ENCODE measurements at places on chromosomes 3 and 15. TPM values are rescaled to one million over a fixed set of nuclear protein-coding genes. Genes with fewer than 3 reads are reported as not detected.
A peak's percentile ranks its signal among the peaks of the same experiment; 100 is the strongest.

- H3K4me1 ChIP-seq = peaks cover 4% of the 10 kb centered on the region
- peak overlapping the region; percentile 51 for H3K4me3 ChIP-seq
- peak overlapping the region; percentile 76 for H3K27ac ChIP-seq
- no peaks in the 10 kb centered on the region for H3K27me3 ChIP-seq
- no peaks in the 10 kb centered on the region for H3K36me3 ChIP-seq
Observed at GRCh38 chr3:129315998-129316247, 37.3 kb downstream of the HMCES start.

GRCh38 chr15:74194572-74195559, 7.7 kb downstream of the STRA6 start:
- no peaks in the 10 kb centered on the region for H3K27me3 ChIP-seq
- no peak for DNase-seq
- no peak overlapping the region for H3K27ac ChIP-seq
- no peak overlapping the region for H3K4me3 ChIP-seq
- H3K36me3 ChIP-seq = no peaks in the 10 kb centered on the region
- H3K4me1 ChIP-seq = no peaks in the 10 kb centered on the region

GRCh38 chr3:166243511-166243910, 406.3 kb upstream of the BCHE start:
- no peaks in the 10 kb centered on the region for H3K36me3 ChIP-seq
- H3K27ac ChIP-seq = no peak overlapping the region
- H3K4me1 ChIP-seq = no peaks in the 10 kb centered on the region
- DNase-seq = no peak
- H3K4me3 ChIP-seq = no peak overlapping the region

DNA sequence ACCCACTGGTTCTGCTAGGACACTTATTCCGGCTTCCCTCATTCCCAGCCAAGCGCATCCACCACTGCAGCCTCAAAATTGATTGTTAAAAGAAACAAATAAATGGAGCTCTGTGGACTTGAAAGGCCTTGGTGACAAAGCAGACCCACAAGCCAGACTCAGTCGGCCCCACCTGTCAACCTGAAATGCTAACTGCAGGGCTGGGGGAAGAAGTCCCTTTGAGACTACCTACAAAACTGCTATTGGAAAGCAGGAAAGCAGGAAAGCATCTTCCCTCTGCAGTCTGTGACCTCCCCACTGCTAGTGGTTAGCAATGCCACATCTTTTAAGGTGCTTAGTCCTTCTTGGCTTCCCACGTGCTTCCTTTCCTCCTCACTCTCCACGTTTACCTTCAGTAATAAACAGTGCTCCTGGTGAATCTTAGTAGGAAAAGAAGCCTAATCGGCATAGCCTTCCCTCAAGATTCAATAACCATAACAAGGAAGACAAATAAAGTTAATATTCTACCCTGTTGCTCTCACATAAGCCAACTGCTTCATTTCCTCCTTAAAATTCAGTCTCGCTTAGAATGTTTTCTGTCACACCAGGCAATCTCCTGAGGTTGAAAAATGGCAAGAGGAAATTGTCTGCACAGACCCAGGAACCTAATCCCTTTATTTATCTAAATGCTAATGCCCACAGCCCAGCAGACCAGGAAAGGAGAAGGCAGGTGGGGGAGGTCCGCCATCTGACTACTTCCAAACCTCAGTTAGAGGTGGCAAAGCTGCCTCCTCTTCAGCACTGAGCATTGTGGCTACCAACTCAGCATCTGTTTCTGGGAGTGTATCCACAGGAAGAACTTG, 296.2 kb downstream of the NEK10 start:
- no peak for DNase-seq
- H3K27me3 ChIP-seq = no peaks in the 10 kb centered on the region
- no peak overlapping the region for H3K27ac ChIP-seq
- no peaks in the 10 kb centered on the region for H3K4me1 ChIP-seq
- no peak overlapping the region for H3K4me3 ChIP-seq
- H3K36me3 ChIP-seq = no peaks in the 10 kb centered on the region

DNA sequence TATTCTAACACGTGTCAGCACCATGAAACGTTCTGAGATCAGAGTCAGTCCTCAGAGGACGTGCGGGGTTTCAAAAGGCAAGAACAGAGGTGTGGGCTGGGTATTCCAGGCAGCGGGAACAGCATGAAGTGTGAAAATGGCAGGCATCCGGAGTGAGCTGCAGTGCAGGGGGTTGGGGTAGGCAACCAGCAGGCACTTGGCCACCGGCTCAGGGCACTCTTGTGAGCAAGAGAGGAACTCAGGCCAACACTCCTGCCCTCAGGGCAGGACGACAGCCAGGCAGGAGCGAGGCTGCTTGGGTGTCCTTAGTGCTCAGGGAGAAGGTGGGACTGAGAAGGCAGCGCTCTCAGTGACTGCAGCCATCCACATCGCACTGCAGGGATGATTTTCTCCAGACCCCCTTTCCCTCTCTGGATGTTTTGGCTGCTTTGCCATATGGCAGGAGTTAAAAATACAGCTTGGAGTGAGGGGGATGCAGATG, 151.1 kb downstream of the NUP210 start:
- H3K27me3 ChIP-seq = no peaks in the 10 kb centered on the region
- no peaks in the 10 kb centered on the region for H3K36me3 ChIP-seq
- no peak overlapping the region for H3K4me3 ChIP-seq
- H3K4me1 ChIP-seq = no peaks in the 10 kb centered on the region
- no peak for DNase-seq
- H3K27ac ChIP-seq = no peak overlapping the region

- no peak overlapping the region for H3K4me3 ChIP-seq
- H3K4me1 ChIP-seq = no peaks in the 10 kb centered on the region
- no peaks in the 10 kb centered on the region for H3K36me3 ChIP-seq
- H3K27me3 ChIP-seq = no peaks in the 10 kb centered on the region
- H3K27ac ChIP-seq = no peak overlapping the region
Observed at GRCh38 chr3:14492948-14493881, 46.9 kb downstream of the GRIP2 start.

DNA sequence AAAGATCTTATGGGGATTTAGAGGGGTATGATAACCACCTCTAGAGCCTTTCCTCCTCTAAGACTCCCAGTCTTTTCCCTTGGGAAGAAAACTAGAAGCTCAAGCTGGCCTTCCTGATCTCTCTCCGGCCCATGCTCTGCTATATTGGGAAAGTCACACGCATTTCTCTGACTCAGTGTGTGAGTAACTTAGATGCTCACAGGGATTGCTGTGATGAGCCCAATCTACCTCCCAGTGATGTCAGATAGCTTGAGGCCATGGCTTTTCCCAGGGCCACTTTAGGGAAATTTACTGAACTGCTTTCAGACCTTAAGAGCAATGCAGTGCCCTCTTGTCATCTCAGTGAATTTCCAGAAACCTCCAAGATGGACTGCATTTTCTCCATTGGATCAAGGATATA, 8.6 kb upstream of the ST8SIA2 start:
- no peaks in the 10 kb centered on the region for H3K4me1 ChIP-seq
- H3K27me3 ChIP-seq = no peaks in the 10 kb centered on the region
- no peak overlapping the region for H3K4me3 ChIP-seq
- no peaks in the 10 kb centered on the region for H3K36me3 ChIP-seq
- H3K27ac ChIP-seq = no peak overlapping the region
- DNase-seq = no peak

- no peaks in the 10 kb centered on the region for H3K4me1 ChIP-seq
- no peaks in the 10 kb centered on the region for H3K27me3 ChIP-seq
- H3K36me3 ChIP-seq = peaks cover 2% of the 10 kb centered on the region
- no peak for DNase-seq
- no peak overlapping the region for H3K27ac ChIP-seq
- H3K4me3 ChIP-seq = no peak overlapping the region
Observed at GRCh38 chr15:56943403-56943802, 25.0 kb downstream of the TCF12 start.

Gene ITPKA
- total RNA-seq = 0.66 TPM

GRCh38 chr3:155202626-155203025, 90.9 kb downstream of the STRIT1 start:
- no peak overlapping the region for H3K27ac ChIP-seq
- no peak overlapping the region for H3K4me3 ChIP-seq
- no peaks in the 10 kb centered on the region for H3K36me3 ChIP-seq
- no peaks in the 10 kb centered on the region for H3K27me3 ChIP-seq
- H3K4me1 ChIP-seq = no peaks in the 10 kb centered on the region

DNA sequence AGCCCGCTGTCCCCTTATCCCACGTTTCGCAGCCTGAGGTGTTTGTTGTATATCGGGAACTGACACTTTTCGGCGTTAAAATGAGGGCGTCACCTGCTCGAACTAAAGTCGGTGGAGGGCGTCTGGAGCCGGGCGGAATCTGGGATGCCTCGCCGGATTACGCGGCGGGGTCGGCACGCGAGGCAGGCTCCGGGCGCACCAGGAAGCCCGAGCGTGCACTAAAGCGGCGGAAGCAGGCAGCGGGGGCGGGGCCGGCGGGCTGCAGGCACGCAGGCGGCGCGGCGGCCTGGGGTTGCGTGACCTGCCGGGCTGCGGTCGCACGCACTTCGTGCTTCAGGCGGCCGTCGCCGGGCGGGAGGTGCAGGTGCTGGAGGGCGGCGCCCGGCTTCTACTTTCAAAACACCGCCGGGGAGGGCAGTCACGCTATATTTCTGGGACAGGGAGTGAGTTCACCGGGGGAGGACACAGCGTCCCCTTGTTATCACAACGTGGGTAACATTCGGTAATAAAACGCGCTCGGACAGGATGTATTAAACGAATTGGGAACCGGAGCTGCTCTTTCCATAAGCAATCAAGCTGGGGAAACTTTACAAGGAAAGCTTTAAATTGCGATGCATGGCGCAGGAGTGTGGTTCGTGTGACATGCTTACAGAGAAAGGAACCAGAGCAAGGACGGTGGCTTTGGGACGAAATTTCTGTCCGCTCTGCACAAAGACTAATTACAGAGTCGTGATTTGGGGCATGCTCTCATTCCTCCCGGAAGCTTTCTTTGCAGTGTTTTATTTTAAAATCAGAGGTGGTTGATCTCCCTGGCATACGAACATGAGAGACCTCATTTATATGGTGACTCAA, 9.1 kb upstream of the LEKR1 start:
- H3K27ac ChIP-seq = peak overlapping the region; percentile 91
- peak; percentile 86 for DNase-seq
- H3K36me3 ChIP-seq = no peaks in the 10 kb centered on the region
